Kidney glomerular epithelial cell (primary cell): ENCODE measurements at places on chromosomes 7 and 10.

- no peak for DNase-seq
Observed at GRCh38 chr7:4025694-4026615, 656.1 kb upstream of the FOXK1 start.

DNA sequence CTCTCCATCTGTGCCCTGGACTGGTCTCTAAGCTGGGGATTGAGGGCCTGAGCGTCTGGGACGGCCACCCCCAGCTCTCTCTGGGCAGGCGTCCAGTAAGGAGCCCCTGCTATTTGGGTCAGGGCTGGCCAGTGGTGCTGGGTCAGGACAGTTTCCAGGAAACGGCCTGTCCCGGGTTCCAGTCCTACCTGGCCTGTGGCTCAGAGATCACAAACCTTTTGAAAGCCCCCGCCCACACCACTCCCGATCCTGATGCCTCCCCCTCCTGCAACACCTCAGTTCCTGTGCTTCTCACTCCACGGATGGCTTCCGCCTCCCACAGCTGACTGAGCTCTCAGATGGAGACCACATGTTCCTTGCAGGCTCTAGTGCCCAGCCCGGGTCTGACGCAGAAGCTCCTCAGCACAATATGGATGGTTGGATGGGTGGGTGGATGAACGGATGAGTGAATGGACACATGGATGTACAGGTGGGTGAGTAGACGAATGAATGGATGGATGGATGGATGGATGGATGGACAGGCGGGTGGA is 91.7 kb upstream of the PDGFA start:
- DNase-seq: no peak

GRCh38 chr7:13312307-13312706 is 624.9 kb downstream of the ARL4A start:
- no peak for DNase-seq

DNA sequence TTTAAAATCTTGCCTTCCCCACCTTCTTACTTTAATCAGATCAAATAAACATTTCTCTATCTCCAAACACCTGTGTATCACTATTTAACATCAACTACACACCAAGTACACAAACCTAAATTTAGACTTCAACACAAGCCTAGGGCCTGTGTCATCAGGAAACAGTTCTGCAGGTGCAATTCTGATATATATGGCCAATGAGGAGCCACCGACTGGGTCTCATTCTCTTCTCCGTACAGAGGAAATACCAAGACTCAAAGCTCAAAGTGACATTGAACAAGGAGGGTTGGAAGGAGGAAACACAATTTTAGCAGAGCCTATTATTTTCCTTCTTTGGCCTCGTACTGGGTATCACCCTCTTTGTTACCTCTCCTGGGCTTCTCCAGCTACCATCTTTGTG is 152.6 kb upstream of the PRR15 start:
- DNase-seq: no peak

- no peak for DNase-seq
Observed at GRCh38 chr7:4879396-4880081, 4.0 kb downstream of the RADIL start.

DNA sequence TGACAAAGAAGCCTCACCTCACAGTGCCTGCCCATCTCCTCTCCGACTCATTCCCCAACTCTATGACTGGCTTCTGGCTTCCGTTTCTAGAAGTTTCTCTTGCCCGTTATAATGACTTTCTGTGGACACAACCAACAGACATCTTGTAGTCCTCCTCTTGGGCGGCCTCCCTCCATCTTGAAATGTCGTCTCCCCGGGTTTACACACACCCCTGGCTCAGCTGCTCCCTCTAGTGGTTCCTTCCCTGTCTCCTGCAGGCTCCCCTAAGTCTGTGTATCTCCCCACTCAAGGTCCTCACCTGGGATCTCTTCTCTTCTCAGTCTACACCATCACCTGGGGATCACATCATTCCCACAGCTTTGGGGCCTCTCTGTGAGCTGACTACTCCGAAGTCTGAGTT is 123.4 kb upstream of the NEBL start:
- DNase-seq: no peak
